ENCODE measurements at places on chromosomes 5 and 9. TPM values are rescaled to one million over a fixed set of nuclear protein-coding genes. Genes with fewer than 3 reads are reported as not detected.

Gene COL23A1
- total RNA-seq, result not detected

Gene CMBL
- total RNA-seq, result 40.4 TPM

Gene SLC25A48
- total RNA-seq, result 0.48 TPM

Gene QRFP
- total RNA-seq, result not detected

Gene CCDC180
- 6.8 TPM for total RNA-seq

Gene MCIDAS
- total RNA-seq, result not detected

Gene ACOT12
- total RNA-seq, result not detected

Gene EPB41L4B
- total RNA-seq, result 76.8 TPM

Gene SYK
- 32.2 TPM for total RNA-seq

Gene GABRA1
- total RNA-seq, result not detected

Gene OR1Q1
- total RNA-seq, result not detected

Gene IFNE
- total RNA-seq, result not detected

Gene IL5
- not detected for total RNA-seq

Gene LHX3
- not detected for total RNA-seq

Gene DNAH5
- total RNA-seq, result 1.5 TPM

Gene RNF208
- total RNA-seq, result 2.3 TPM

Gene NR2F1-AS1
- 1.6 TPM for total RNA-seq

Gene HOMER1
- total RNA-seq, result 3.3 TPM

Gene NR6A1
- total RNA-seq, result 11.5 TPM

Gene C5orf52
- total RNA-seq, result not detected

Gene HAVCR1
- total RNA-seq, result not detected

Gene CACNA1B
- 0.27 TPM for total RNA-seq

Gene PPIC
- total RNA-seq, result 56.3 TPM

Gene PCDHGC4
- total RNA-seq, result 2.7 TPM

Gene RPP25L
- 35.6 TPM for total RNA-seq

Gene ADGRD2
- not detected for total RNA-seq

Gene GRIN1
- 0.14 TPM for total RNA-seq

Gene CATSPER3
- 0.32 TPM for total RNA-seq

Gene PCDHB2
- 1.4 TPM for total RNA-seq

Gene EFNA5
- total RNA-seq, result 18.2 TPM

Gene SVEP1
- total RNA-seq, result 13.9 TPM

Gene TAF1L
- not detected for total RNA-seq

Gene ANKRD18B
- not detected for total RNA-seq

Gene ALDH1A1
- total RNA-seq, result 76.3 TPM

Gene PALM2AKAP2
- total RNA-seq, result 0.55 TPM

Gene EIF4E1B
- not detected for total RNA-seq

Gene GFPT2
- 47.4 TPM for total RNA-seq

Gene CMYA5
- total RNA-seq, result 3.4 TPM

Gene SPATA31A3
- total RNA-seq, result not detected

Gene TRPM6
- total RNA-seq, result 122 TPM

Gene S100Z
- total RNA-seq, result not detected

Gene IL31RA
- total RNA-seq, result not detected

Gene SLC45A2
- not detected for total RNA-seq

Gene INSL4
- total RNA-seq, result not detected

Gene PCDHA7
- total RNA-seq, result 1.4 TPM

Gene IQGAP2
- 119 TPM for total RNA-seq

Gene FAM174A
- 32.1 TPM for total RNA-seq

Gene SH3TC2
- 0.55 TPM for total RNA-seq

Gene COL5A1
- 7.1 TPM for total RNA-seq

Gene NPR3
- total RNA-seq, result 19.8 TPM

Gene C5orf58
- 0.79 TPM for total RNA-seq

Gene NEUROG1
- not detected for total RNA-seq

Gene COL15A1
- 15.3 TPM for total RNA-seq

Gene PKD2L2
- not detected for total RNA-seq

Gene OLFML2A
- total RNA-seq, result 10.2 TPM

Gene PRR16
- 3.8 TPM for total RNA-seq

Gene C9orf153
- total RNA-seq, result not detected

Gene TMEM215
- total RNA-seq, result not detected

Gene CER1
- total RNA-seq, result not detected

Gene HIGD2A
- total RNA-seq, result 255 TPM
